ENCODE measurements at places on chromosomes 2 and 18.

DNA sequence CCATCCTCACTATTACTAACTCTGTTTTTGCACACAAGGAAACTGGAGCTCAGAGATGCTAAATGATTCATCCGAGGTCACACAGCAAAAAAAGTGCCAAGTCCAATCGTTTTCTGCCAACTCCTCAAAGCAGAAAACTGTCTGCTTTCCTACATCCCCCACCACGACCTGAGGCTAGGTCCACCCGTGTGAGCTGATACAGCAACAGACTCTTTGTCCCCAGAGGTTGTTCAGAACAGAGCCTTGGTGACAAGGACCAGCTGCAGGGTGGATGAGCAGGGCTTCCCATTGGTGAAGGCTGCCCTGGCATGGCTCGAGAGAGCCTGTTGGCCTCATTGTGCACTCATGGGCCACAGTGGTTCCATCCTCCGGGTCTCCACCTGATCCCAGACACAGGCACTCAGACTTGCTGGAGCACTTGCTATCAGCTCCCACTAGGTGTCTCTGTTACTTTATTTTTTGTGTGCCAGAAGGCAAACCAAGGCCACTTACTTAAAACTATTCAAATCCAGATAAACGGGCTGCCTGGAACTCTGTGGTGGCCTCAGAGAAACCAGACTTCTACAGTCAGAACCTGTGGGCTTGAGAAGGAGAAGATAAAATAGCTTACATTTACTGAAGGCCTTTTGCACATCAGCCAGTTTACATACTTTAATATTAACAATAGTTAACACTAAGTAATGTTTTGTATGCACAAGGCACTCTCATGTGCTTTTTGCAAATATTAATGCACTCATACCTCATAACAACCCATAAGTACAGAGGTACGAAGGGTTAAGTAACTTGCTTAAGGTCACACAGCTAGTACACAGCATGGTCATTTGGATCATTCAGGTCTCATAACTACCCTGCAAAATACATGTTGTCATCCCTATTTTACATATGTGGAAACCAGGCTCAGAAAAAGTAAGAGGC lies 62.9 kb upstream of the CTIF start:
- peak; percentile 52 for DNase-seq

DNA sequence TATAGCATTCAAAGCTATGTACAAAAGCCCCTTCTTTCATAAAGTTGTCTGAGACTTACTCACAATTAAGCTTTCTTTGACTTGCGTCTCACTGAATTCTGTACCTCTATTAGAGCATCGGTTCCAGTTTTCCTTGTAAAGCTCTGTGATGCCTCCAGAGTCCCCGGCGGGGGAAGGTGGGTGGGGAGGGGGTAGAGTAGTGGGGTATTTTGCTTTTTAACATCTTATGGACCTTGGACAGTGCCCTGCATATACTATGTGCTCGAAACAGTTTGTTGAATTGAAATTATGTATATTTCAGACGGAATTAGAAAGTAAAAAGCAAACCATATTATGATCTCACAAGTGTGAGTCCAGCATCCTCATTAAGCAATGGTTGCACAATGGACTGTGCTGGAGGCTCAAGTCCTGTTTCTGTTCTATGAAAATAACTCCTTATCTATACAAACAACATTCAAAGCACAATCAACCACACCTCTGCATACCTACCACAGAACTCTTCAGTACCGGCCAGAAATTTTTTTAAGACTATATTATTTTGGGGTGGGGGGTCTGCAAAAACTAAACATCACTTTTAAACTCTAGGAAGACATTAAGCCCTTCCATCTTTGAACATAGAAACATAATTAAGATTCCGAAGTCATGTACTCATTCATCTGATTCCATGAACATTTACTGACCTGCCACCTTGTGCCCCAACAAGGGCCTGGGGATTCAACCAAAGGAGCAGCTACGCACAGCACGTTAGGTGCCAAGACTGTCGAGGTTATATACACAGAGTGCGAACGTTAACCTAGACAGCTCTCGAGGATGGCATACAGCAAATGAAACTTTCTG lies 908 bp downstream of the STAT1 start:
- DNase-seq = no peak

DNA sequence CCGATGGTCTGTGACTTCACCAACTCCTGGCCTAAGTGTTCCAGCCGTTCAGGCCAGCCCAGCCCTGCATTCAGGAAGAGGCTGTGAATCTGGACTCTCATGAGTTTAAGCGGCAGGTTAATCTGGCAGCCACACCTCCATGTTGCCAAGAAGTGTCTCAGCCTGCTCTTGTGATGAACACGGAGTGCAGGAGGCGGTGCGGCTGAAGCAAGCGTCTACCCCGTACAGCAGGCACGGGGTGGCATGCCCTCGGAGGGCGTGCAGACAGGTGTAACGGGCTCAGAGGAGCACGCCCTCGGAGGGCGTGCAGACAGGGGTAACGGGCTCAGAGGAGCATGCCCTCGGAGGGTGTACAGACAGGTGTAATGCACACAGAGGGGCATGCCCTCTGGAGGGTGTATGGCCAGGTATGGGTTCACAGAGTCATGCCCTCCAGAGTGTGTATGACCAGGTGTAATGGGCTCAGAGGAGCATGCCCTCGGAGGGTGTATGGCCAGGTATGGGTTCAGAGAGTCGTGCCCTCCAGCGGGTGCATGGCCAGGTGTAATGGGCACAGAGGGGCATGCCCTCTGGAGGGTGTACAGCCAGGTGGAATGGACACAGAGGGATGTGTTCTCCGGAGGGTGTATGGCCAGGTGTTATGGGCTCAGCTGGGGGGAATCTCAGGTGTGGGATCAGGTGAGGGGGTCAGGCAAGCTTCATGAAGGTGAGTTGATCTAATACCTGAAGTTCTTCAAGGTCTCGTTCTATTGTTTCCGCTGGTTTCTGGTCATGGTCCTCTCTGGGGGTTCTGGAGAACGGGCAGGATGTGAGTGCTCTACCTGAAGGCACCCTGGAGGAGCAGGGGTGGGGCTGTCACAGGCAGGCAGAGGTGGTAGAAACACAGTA lies 22.6 kb downstream of the CROCC2 start:
- DNase-seq = no peak

DNA sequence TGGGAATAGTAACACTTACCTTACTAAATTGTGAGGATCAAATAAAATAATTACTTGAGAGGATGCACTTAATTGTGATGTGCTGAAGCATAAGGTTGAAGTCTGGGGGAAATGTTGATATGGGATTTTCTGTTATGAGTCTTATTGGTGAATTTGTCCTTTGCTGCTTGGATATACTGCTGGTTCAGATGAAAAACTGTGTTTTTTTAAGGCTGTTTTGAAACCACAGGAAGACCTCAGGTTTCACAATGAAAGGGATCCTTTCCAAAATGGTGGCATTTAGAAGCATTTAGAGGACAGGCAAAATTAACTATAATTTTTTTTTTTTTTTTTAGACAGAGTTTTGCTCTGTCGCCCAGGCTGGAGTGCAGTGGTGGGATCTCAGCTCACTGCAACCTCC lies 34.9 kb downstream of the SPATS2L start:
- DNase-seq = no peak

Measured in iPS DF 19.7 (cell line).